ENCODE measurements at places on chromosomes 16 and 17.

GRCh38 chr16:83913245-83913633 is 14.3 kb downstream of the MLYCD start:
- H3K36me3 ChIP-seq, result peaks cover 30% of the 10 kb centered on the region
- H3K27ac ChIP-seq, result no peak overlapping the region
- DNase-seq, result no peak

- no peak overlapping the region for H3K27ac ChIP-seq
- H3K36me3 ChIP-seq, result no peaks in the 10 kb centered on the region
- H3K27me3 ChIP-seq, result peaks cover 5% of the 10 kb centered on the region
- no peak overlapping the region for H3K4me3 ChIP-seq
- no peak for DNase-seq
- peaks cover 4% of the 10 kb centered on the region for H3K4me1 ChIP-seq
Observed at GRCh38 chr16:57873218-57873617, 70.9 kb upstream of the KIFC3 start.

- no peak overlapping the region for H3K27ac ChIP-seq
- no peaks in the 10 kb centered on the region for H3K36me3 ChIP-seq
- no peaks in the 10 kb centered on the region for H3K27me3 ChIP-seq
- H3K4me3 ChIP-seq, result no peak overlapping the region
- peaks cover 60% of the 10 kb centered on the region for H3K4me1 ChIP-seq
Observed at GRCh38 chr17:17402558-17402957, 74.2 kb upstream of the MED9 start.

DNA sequence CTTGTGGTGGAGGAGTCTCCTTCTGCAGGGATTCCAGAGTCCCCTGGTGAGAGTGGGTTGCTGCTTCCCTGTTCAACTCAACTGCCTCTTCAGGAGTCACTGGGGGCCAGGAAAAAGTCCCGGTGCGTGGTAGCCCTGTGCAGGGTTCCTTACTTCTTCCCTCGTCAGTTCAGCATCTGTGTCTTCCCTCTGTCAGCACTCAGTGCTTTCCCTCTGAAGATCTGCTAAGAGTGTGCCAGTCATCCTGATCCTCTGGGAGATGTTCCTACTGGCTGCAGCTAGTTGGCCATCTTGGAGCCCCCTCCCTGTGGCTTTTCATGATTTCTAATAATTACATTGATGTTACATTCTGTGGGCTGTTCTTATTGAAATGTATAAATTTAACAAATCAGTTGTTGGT is 36.5 kb downstream of the NF1 start:
- H3K4me3 ChIP-seq, result no peak overlapping the region
- peaks cover 4% of the 10 kb centered on the region for H3K36me3 ChIP-seq
- H3K27ac ChIP-seq, result no peak overlapping the region

GRCh38 chr16:65668064-65668595 is 546.3 kb upstream of the CDH11 start:
- no peak overlapping the region for H3K4me3 ChIP-seq
- H3K36me3 ChIP-seq, result no peaks in the 10 kb centered on the region
- no peak overlapping the region for H3K27ac ChIP-seq

DNA sequence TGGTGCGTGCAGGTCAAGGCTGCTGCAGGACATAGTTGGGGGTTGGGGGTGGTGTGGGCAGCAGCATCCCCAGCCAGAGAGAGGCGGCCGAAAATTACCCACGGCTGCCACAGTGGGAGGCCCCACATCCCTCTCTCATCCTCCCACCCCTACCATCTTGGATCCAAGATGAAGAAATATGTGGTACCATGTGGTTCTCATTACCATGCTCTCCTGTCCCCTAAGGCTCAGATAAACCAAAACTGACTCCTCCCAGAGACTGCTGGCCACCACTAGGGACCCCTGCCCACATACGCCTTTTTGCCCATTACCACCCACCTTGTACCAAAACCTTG is 120.4 kb downstream of the HIC1 start:
- no peaks in the 10 kb centered on the region for H3K27me3 ChIP-seq
- H3K4me3 ChIP-seq, result no peak overlapping the region
- peaks cover 8% of the 10 kb centered on the region for H3K4me1 ChIP-seq
- no peak overlapping the region for H3K27ac ChIP-seq

DNA sequence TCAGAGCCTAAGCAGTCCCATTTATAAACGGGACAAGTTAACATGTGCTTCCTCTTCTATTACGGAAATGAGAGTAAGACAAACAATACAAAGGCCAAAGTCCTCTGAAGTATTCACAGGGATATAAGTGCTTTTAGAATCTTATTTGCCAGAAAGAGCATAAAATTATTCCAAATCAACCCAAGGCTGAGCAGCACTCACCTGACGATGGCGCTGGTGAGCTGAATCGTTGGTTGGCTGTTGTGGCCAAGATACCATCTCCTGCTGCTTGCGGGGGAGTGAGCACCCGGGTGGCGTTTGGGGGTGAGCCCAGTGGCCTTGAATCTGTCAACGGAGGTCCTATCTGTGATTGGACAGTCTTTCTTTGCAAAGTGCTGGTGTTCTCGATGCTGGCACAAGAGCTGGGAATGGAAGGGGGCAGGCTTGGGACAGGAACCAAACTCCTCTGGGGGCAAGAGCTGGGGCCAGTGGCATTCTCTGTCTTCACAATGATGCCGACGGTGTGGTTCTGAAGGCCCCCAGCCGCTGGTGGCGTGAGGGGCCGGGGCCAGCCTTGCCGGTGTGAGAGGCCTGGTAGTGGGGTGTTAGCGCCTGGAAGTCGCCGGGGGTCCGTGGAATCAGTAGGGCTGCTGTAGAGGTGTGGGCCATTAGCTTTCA is 9.5 kb upstream of the DHRS13 start:
- peaks cover 70% of the 10 kb centered on the region for H3K36me3 ChIP-seq
- no peak overlapping the region for H3K4me3 ChIP-seq
- no peaks in the 10 kb centered on the region for H3K27me3 ChIP-seq
- no peak overlapping the region for H3K27ac ChIP-seq
- peak; percentile 43 for DNase-seq

DNA sequence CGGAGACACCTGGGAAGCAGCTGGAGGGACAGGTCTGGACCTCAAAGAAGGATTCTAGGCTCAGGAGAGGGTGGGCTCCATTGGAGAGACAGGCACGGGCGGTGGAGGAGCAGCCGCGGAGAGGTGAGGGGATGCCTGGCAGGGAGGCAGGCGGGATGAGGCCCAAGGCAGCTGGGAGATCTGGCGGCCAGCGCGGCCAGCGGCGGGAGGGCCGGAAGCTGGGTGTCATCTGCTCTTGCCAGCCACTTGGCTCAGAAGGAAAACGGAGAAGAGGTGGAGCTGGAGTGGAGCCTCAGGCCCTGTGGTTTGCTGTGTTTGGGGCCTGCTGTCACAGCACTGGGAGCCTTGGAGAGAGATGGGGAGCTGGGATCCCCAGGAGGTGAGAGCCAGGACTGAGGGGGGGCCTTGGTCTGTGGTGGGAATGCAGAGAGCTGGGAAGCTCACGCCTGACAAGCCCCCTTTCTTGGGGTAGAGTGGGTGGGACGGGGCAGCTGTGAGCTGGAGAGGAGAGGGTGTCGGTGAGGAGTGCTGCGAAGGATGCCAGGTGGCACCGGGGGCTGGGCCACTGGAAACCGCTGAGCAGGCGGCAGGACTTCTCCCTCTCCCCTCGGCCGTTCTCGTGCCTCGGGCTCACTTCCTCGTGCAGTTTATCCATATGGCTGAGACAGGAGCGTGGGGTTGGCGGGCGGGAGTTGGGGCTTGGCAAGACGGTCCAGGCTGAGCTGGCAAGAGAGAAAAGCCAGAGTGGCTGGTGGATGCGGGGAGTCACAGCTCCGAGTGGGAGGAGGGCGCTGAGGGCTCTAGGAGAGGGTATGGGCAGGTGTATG is 8.0 kb downstream of the TBC1D24 start:
- H3K27ac ChIP-seq, result no peak overlapping the region
- H3K4me3 ChIP-seq, result no peak overlapping the region
- peaks cover 18% of the 10 kb centered on the region for H3K4me1 ChIP-seq
- H3K36me3 ChIP-seq, result no peaks in the 10 kb centered on the region

GRCh38 chr17:73566905-73567782 is 77.1 kb downstream of the SDK2 start:
- H3K27ac ChIP-seq, result peak overlapping the region; percentile 76
- H3K4me1 ChIP-seq, result peaks cover 20% of the 10 kb centered on the region
- H3K4me3 ChIP-seq, result no peak overlapping the region
- DNase-seq, result peak; percentile 63

DNA sequence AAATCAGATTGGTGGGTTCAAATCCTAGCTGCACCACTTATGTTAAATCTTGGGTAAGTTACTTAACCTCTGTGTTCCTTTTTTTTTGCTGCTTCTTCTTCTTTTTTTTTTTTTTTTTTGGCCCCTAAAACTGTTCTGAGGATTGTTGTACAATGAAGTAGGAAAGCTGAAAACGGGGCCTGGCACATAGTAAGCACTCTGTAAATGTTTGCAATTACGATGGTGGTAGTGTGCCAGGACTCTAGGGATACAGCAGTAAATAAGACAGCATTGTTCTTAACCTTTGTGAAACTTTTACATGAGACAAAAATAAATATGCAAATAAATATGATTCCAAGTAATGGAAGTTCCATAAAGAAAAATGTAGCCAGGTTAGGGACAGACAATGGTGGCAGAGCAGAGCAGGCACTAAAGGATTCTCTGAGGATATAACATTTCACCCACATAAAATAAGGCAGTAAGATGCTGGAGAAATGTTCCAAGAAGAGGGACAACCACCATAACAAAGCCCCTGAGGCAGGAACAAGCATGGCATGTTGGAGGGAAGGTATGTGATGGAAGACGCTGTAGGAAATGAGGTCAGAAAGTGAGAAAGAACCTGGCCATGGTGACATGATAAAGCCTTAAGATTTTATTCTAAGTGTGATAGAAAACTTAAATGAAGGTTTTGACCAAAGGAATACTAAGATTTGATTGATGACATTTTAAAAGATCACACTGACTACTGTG is 127.3 kb downstream of the NLK start:
- peaks cover 18% of the 10 kb centered on the region for H3K4me1 ChIP-seq
- no peak for DNase-seq
- no peaks in the 10 kb centered on the region for H3K27me3 ChIP-seq
- no peak overlapping the region for H3K27ac ChIP-seq
- no peak overlapping the region for H3K4me3 ChIP-seq

- H3K4me1 ChIP-seq, result peaks cover 22% of the 10 kb centered on the region
- H3K4me3 ChIP-seq, result peak overlapping the region; percentile 72
- peak overlapping the region; percentile 79 for H3K27ac ChIP-seq
- H3K27me3 ChIP-seq, result no peaks in the 10 kb centered on the region
- no peak for DNase-seq
Observed at GRCh38 chr16:57486858-57487834, 853 bp upstream of the DOK4 start.

GRCh38 chr17:55649957-55650597 is 72.6 kb downstream of the TMEM100 start:
- H3K27me3 ChIP-seq, result peaks cover 8% of the 10 kb centered on the region
- no peak overlapping the region for H3K27ac ChIP-seq
- no peak for DNase-seq
- no peaks in the 10 kb centered on the region for H3K4me1 ChIP-seq
- no peak overlapping the region for H3K4me3 ChIP-seq

- peaks cover 52% of the 10 kb centered on the region for H3K36me3 ChIP-seq
- peak; percentile 73 for DNase-seq
- peaks cover 36% of the 10 kb centered on the region for H3K4me1 ChIP-seq
- no peaks in the 10 kb centered on the region for H3K27me3 ChIP-seq
- H3K4me3 ChIP-seq, result no peak overlapping the region
Observed at GRCh38 chr17:75238684-75239191, 22.7 kb downstream of the GGA3 start.

Measured in activated CD8-positive, alpha-beta T cell treated with anti-CD3 and anti-CD28 coated beads for 36 hours (primary cell).